ENCODE measurements at places on chromosomes 7 and 10. TPM values are rescaled to one million over a fixed set of nuclear protein-coding genes. Genes with fewer than 3 reads are reported as not detected.

GRCh38 chr10:122986335-122986734 is 6.1 kb downstream of the PSTK start:
- no peaks in the 10 kb centered on the region for H3K36me3 ChIP-seq
- no peak for DNase-seq
- H3K4me3 ChIP-seq: no peak overlapping the region
- H3K27ac ChIP-seq: no peak overlapping the region
- no peaks in the 10 kb centered on the region for H3K27me3 ChIP-seq

DNA sequence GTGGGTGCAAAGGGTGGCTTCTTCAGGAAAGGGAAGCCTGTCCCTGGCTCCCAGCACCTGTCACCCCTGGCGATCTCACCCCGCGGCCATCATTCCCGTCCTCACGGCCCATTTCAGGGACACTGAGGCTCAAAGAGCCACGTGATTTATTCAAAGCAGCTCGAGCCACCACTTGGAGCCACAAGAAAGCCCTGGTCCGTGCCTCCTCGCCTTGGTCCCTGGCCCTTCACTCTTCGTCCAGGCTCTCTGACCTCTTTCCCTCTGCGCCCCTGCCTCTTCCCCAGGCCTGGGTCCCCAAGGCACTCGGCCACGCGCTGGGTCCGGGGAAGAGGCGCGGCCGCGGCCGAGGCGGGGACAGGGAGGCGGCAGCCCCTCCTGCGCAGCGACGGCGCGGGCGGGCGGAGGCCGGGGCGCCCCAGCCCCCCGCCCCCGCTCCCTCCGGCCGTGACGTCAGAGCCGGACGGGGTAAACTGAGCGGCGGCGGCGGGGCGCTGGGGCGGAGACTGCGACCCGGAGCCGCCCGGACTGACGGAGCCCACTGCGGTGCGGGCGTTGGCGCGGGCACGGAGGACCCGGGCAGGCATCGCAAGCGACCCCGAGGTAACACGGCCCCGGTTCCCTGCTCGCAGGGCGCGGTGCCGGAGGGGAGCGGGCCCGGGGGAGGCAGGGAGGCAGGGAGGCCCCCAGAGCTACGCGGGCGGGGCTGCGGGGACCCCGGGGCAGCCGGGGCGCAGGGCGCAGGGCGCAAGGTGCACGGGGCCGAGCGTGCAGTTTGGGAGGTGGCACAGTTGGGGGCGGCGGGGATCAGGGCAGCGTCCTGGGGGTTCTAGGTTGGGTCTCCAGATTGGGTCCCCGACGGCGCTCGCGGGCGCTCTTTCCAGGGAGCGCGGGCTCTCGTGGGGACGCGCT is at the start of gene SLC18A2:
TSS of gene SLC18A2 (plus strand) at position 494 of the 909 bp plus-strand sequence. CDS start 580 bp downstream, outside the sequence.
- DNase-seq: no peak
- H3K36me3 ChIP-seq: no peaks in the 10 kb centered on the region
- H3K27me3 ChIP-seq: peaks cover 71% of the 10 kb centered on the region
- H3K27ac ChIP-seq: no peak within 1 kb of the TSS
- H3K4me1 ChIP-seq: peaks cover 5% of the 10 kb centered on the region
- H3K4me3 ChIP-seq: no peak within 1 kb of the TSS

DNA sequence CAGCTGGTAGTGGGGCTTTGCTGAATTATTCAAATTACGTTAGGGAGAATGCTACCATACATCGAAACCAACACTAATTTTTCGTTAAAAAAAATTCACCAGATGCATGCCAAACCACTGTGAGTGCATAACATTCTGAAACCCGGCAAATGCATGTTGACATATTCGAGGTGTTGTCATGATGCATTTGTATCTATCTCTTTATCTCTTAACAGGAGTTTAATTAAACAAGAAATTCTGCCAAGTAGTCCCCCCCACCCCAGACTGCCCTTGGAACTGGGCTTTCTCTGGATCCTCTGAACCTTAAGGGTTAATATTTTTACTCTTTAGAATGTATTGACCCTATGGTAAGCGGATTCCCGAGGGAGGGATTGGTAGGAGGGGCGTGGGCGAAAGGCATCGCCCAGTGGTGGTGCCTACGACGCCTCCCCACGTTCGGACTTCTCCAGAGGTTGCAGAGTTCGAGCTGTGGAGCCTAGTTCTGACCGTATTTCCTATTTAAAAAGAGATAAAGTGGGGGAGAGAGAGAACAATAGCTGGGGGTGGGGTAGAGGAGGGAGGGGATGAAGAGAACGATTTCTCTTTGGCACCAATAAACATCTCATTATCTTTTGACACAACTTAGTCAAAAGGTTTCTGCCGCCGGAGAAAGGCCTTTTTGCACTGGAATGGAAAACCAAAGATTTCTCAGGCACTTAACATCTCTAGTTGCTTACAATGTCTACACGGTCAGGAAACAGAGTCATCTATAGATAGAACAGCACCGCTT is 7.2 kb downstream of the DLX6 start:
- H3K4me1 ChIP-seq: peaks cover 5% of the 10 kb centered on the region
- peaks cover 98% of the 10 kb centered on the region for H3K27me3 ChIP-seq
- H3K36me3 ChIP-seq: no peaks in the 10 kb centered on the region
- no peak overlapping the region for H3K4me3 ChIP-seq
- no peak overlapping the region for H3K27ac ChIP-seq
- no peak for DNase-seq

- peaks cover 4% of the 10 kb centered on the region for H3K36me3 ChIP-seq
- no peaks in the 10 kb centered on the region for H3K4me1 ChIP-seq
- H3K27ac ChIP-seq: no peak overlapping the region
- no peaks in the 10 kb centered on the region for H3K27me3 ChIP-seq
- H3K4me3 ChIP-seq: no peak overlapping the region
Measured at GRCh38 chr7:140557069-140557468, 77.8 kb upstream of the MKRN1 start.

DNA sequence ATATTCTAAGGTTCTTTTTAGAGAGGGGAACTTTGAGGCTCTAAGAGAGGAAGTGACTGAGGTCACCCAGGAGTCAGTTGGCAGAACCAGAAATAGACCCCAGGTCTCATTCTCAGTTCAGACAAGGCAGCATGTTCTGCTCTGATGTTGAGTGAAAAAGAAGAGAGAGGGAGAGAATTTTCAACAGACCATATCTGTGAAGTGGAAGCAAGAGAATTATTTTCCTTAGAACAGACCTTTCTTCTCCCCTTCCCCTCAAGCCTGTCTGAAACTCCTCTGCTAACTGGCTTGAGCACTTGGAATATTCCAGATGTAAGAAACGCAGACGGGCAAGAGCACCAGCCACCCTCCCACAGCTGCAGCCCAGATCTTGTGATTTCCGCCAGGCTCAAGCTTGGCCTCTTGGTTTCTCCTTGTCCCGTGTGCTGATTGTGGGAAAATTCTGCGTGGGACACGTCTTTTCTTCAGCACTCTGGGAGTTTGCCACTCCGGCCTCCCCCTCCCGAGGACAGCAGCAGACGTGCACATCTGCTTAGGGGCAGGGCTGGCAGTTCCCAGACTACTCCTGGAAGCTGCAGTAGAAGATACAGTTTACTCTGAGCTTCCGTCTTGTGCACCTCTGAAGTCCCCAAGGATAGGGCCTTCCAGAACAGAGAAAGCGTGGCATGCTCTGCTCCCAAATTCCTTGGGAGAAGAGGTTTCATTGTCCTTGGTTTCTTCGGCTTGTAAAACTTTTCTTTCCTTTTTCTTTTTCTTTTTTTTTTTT is 22.7 kb upstream of the IKZF1 start:
- no peaks in the 10 kb centered on the region for H3K36me3 ChIP-seq
- H3K27ac ChIP-seq: no peak overlapping the region
- H3K4me3 ChIP-seq: peak overlapping the region; percentile 9
- H3K27me3 ChIP-seq: no peaks in the 10 kb centered on the region
- H3K4me1 ChIP-seq: no peaks in the 10 kb centered on the region

DNA sequence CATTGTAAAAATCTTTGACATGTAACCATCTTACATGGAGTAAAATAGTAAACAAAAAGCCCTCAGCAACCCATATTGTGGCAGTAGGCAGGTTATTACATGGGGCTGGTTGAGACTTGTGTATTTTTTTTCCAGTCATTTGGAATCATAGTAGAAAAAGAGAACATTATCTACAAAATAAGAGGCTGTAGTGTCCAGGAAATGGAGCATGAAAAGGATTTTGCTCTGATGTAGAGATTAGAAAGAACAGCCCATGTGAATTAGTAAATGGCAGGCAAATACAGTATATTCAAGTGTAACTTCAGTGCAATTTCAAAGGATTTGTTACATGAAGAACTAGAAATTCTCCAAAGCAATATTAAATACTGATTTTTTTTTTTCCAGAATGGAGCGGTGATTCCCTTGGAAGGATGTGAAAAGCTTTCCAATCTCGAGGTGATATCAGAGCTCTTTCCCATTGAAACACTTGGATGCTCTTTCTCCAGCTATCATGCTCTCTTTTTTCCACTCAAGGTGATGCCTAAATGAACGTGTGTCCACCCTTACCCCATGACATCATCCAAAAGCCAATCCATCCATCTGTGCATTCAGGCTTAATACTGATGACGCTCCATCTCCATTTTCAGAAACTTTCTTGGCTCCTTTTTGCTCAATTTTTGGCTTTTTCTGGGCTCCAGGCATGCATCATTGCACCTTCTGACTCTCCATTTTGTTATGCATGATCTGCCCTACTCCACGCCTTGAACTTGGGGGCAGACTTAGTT is 1034.7 kb downstream of the TYW1 start:
- H3K36me3 ChIP-seq: no peaks in the 10 kb centered on the region
- DNase-seq: no peak
- no peaks in the 10 kb centered on the region for H3K27me3 ChIP-seq
- H3K4me3 ChIP-seq: no peak overlapping the region
- H3K4me1 ChIP-seq: no peaks in the 10 kb centered on the region

OLAH gene
- not detected for polyA plus RNA-seq

HACD1 gene
- 109 TPM for polyA plus RNA-seq

LIPJ gene
- 0.01 TPM for polyA plus RNA-seq
